Activated CD4-positive, alpha-beta memory T cell treated with anti-CD3 and anti-CD28 coated beads for 36 hours (primary cell): ENCODE measurements at places on chromosomes 12 and 14. TPM values are rescaled to one million over a fixed set of nuclear protein-coding genes. Genes with fewer than 3 reads are reported as not detected.

The TBX3 gene
- total RNA-seq, result not detected

- peak; percentile 71 for DNase-seq
Observed at GRCh38 chr14:89618811-89619551, 201.9 kb upstream of the FOXN3 start.

GRCh38 chr14:78950649-78951048, 780.5 kb downstream of the NRXN3 start:
- no peak for DNase-seq

GRCh38 chr12:94980577-94980976, 22.9 kb downstream of the NDUFA12 start:
- DNase-seq, result no peak

The GLIPR1L2 gene
- total RNA-seq, result 0.17 TPM

GRCh38 chr14:57796556-57796955, 69.3 kb downstream of the SLC35F4 start:
- no peak for DNase-seq

DNA sequence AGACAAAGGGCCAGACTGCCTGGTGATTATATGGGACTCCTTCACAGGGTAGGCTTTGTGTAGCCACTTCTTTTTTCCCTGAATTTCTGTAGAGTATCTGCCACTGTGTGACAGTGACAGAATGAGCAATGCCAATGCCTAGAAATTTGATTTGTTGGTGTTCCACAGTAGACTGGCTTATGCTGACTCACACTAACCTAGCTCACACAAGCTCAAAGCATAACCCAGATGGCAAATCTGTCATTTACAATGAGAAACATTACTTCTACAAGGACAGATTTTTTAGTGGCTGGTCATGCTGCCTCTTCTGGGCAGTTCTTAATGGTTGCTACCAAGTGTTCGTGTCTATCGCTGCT, 15.9 kb downstream of the CFAP251 start:
- no peak for DNase-seq

GRCh38 chr14:43031598-43031997, 1424.9 kb downstream of the LRFN5 start:
- no peak for DNase-seq

The PLXNC1 gene
- total RNA-seq, result 6.2 TPM

GRCh38 chr12:94055528-94055927, 92.8 kb upstream of the PLXNC1 start:
- DNase-seq, result no peak

The CLIP1 gene
- total RNA-seq, result 71.8 TPM

The P2RX7 gene
- total RNA-seq, result 12.2 TPM

DNA sequence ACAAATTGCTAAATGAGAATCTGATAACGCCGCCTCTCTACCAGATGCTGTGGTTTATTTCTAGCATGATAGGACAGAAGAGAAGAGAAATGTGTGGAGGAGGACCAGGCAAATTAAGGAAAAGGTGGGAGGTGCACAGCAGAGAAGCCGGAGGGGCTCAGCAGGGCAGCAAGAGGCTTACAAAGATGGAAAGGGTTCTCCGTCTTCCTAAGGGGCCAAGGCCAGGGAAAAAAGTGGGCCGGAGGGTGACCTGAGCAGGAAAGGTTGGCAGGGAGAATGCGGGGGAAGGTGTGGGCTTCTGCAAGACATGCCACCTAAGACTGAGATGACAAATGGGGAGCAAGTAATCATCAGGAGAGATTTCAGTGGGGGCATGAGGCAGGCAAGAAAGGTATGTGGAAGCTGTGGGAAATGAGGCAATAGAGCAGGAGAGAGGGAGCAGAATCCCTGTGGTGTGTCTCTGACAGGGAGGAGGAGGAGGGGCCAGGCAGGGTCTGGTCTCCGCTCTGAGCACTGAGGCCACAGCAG, 18.7 kb downstream of the MANSC1 start:
- DNase-seq, result no peak

GRCh38 chr12:85557850-85558249, 277.8 kb downstream of the ALX1 start:
- no peak for DNase-seq

DNA sequence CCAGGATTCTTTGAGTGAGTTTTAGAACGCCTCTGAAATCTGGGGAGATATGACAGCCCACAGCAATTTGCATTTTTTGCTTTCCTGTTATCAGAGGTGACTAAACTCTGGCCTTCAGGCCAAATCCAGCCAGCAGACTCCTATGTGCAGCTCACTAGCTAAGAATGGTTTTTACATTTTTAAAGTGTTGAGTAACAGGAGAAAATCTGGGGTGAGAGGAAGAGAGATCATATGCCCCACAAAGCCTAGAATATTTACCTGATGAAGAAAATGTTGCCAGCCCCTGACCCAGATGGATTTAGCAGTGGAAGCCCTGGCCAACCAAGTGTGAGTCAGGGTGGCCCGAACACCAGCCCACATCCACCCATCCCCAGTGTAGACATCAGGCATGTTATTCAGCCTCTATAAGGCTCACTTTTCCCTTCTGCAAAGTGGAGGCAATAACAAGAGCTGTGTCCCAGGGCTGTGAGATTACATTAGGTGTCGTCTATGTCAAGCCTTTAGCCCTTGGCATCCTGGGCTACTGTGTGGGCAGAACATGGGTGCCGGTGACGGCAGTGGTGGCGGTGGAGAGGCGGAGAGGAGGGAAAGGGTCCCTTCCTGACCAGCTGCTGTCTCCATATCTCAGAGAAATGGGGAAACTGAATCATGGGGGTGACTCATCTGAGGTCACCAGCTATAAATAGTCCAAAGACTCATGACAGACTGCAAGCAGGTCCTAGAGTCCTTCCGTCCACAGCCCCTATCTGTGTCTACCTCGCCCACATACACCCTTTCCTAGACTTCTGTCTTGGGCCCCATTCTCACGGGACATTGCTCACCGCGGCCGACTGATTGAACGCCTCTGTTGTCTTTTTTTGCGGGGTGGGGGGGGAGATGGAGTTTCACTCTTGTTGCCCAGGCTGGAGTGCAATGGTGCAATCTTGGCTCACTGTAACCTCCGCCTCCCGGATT, 32.6 kb upstream of the CD9 start:
- DNase-seq, result peak; percentile 84

GRCh38 chr14:54834081-54834480, 68.5 kb downstream of the GCH1 start:
- no peak for DNase-seq

The NACA gene
- total RNA-seq, result 1,103 TPM

The NRL gene
- 1.9 TPM for total RNA-seq

DNA sequence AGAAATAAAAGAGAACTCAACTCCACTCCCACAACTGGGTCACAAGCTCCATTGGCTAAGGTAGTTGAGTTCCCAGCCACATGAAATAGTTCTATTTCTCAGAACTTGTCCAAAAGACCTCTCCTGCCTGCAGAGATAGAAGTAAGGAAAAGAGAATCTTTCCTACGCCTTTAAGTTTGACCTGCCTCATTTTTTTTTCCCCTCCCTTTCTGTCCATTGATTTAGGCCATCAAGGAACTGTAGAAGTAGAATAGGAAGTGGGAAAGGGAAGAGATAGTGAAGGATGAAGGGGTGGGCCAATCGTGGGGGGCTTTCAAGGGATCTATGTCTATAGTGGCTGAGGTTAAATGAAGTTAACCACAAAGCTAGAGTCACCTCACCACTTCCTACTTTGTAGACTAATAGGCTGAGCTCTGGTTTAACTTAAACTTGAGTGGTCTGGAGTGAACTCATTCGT, 13.9 kb upstream of the NUDT4 start:
- DNase-seq, result no peak

The DENR gene
- total RNA-seq, result 58.2 TPM

DNA sequence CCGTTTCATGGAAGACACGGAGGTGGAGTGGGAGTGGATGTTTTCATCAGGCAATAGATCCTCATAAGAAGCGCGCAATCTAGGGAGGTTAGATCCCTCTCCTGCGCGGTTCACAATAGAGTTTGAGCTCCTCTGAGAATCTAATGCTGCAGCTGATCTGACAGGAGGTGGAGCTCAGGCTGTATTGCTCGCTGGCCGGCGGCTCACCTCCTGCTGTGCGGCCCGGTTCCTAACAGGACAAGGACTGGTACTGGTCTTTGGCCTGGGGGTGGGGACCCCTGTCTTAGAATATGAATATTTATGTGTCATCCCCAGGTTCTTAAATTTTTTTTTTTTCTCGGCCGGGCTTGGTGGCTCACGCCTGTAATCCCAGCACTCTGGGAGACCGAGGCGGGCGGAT, 36.7 kb downstream of the PRICKLE1 start:
- no peak for DNase-seq

DNA sequence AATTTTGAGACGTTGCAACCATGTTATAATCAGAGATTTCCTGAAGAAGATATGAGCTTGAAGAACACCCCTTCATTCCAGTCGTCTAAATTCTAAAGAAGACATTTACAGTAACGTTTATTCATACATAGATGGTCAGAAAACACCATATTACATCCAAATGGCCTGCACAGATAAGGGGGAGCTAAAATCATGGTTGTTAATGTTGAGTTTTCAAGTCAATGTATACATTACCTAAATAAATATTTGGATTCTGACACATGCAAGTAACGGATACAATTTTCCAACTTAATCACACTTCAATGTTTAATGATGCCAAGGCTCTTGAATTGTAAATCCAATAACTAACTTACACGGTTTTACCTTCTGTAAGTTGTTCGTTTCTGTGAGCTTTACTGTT, 318.4 kb downstream of the SLC6A15 start:
- no peak for DNase-seq

The SDR9C7 gene
- not detected for total RNA-seq

The TOMM20L gene
- not detected for total RNA-seq

DNA sequence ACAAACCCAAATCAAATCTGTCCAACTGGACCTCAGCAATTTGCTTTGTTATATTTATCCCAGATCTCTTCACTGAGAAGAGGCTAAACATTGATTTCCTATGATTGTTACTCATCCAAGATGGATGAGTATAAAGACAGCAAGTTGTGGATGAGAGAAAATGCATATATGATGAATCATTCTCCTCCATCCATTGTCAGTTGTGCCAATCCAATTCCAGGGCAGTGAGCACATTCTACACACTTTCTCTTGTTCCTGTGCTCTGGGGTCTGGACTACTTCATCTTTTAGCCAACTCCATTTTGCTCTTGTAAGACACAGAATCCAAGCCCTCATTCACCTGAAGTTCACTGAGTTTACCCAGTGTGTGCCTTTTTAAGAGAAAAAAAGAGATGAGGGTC, 105.7 kb downstream of the GCH1 start:
- DNase-seq, result no peak

DNA sequence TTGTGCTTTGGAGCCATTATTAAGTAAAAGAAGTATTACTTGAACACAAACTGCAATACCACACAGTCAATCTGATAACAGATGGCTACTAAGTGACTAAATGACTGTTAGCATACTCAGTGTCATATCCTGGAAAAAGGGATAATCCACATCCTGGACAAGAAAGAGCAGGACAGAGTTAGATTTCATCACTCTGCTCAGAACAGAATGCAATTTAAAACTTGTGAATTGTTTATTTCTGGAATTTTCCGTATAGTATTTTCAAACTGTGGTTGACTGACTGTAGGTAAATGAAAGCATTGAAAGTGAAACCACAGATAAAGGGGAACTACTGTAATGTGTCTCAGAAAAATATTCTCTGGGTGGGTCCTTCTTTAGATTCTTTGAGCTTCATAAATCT, 458.8 kb downstream of the TMEM117 start:
- DNase-seq, result no peak

The VDR gene
- 156 TPM for total RNA-seq

GRCh38 chr12:1919763-1920162, 1.3 kb upstream of the CACNA2D4 start:
- DNase-seq, result no peak

GRCh38 chr14:35366056-35366451, 38.5 kb downstream of the NFKBIA start:
- peak; percentile 80 for DNase-seq

DNA sequence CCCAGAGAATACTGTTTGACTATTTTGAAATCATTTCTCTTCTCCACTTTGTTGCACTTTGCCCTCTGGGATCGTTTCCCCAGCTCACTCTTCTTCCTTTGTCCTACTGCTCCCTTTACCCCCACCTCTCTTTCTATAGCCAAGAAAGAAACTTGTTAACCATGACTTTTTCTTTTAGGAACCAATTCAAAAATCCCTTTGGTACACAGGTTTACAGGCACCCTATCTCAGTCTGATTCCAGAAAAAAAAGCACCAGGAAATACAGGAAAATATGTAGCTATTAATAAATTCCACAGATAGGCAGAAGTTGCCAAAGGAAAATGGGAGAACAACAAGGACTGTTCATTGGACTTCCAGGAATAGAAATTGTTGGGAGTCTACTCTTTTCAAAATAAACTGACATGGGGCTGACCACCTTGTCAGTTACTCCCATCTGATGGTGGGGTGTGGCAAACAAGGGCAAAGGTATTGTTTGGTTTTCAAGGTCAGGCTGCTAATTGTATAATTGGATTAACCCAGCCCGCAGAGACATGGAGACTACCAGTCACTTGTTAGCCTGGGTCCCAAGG, 82.4 kb downstream of the CRADD start:
- no peak for DNase-seq

The GALNT16 gene
- not detected for total RNA-seq

- DNase-seq, result no peak
Observed at GRCh38 chr12:77007476-77007875, 57.9 kb downstream of the E2F7 start.

The ACOT6 gene
- not detected for total RNA-seq

The IL22 gene
- 5.4 TPM for total RNA-seq

DNA sequence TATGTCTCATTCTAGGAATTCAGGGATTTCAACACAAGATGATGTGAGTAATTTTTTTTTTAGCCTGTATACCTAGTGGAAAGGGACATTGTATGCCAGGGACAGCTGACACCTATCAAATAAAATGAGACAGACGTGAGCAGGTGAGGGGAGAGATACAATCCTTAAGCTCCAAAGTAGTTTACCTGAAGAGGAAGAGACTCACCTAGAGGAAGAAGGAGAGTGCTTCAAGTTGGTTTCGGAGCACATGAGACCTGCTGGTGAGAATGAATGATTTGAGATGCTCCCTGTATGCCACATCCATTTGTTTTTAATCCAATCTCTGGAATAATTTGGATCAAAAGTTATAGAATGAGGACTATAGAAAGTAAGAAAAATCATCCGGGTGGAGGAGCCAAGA, 915.4 kb upstream of the FBXO33 start:
- no peak for DNase-seq

- no peak for DNase-seq
Observed at GRCh38 chr14:51209457-51209856, 30.6 kb upstream of the TMX1 start.

DNA sequence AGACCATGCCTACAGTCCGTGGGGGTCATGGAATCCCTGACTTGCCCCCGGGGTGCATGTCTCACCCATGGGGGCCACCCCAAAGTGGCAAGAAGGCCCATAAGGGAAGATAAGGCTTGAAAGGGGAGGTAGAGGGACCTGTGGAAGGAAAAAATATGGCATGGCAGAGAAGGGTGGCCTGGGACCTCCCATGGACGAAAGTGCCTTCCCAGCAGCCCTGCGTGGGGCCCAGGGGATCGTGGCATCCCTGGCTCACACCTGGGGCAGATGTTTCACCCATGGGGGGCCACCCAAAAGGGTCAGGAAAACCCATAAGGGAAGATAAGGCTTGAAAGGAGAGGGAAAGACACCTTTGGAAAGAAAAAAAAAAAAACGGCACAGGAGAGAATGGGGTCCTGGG, 264.6 kb downstream of the ALG10 start:
- no peak for DNase-seq

GRCh38 chr14:103022002-103022684, 35.2 kb downstream of the CDC42BPB start:
- no peak for DNase-seq

The IL31 gene
- total RNA-seq, result 4.0 TPM
